Foreskin melanocyte (primary cell): ENCODE measurements at places on chromosomes 13 and 19.
A peak's percentile ranks its signal among the peaks of the same experiment; 100 is the strongest.

GRCh38 chr19:46621191-46622117 is 3.4 kb downstream of the PTGIR start:
- no peak for DNase-seq

DNA sequence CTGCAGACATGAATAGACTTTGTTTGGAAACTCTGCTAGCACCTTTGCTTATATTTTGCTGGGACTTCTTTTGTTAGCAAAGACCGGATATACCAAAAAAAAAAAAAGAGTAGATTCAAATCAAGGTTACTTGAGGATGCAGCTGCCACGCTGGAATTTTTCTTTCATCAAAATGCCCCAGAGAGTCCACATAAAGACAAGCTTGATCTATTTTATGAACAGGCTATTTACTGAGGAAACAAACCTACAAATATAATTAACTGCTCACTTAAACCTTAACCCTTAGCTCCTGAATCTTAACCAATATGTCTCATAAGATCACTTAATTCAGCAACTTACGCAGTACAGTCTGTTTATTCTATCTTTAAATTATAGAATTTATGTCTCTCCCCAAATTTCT is 27.1 kb upstream of the DOCK9 start:
- DNase-seq: no peak

DNA sequence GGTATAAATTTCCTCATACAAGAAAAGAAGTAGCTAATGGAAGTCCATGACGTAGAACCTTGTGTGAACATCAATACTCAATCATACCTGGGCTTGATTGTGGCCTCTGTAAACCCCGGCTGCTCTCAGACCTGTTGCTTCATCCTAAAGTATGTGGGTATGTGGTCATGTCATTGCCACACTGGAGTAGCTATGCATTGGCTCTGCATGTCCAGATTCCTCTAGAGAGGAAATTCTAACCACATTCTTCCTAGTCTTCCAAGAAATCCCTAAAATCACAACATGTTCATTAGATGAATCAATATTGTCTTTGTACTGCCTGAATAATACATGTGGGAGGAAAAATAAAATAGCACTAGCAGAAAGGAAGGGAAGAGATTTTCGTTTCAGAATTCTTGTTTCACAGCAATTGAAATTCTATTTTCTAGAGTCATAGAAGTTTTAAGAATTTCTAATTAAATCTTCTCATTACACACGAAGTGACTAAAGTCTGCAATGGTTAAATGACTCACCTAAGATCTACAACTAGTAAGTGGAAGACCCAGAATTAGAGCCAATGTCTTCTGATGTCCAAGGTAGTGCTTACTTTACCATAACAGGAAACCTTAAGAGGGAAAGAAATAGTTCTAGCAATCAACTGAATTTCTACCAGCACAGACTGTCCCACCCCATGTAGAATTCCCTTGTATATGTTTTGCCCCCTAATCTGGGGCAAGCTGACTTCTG is 28.0 kb downstream of the RXFP2 start:
- DNase-seq: peak; percentile 16

- DNase-seq: no peak
Observed at GRCh38 chr13:66391322-66391721, 838.8 kb downstream of the PCDH9 start.

GRCh38 chr19:11339254-11340098 is at the start of gene RAB3D:
Gene RAB3D (minus strand): TSS chr19:11339657. CDS start chr19:11337399, 2,258 bp downstream.
- peak; percentile 76 for DNase-seq

- no peak for DNase-seq
Observed at GRCh38 chr13:112974671-112975070, 5.7 kb downstream of the MCF2L start.

- peak; percentile 17 for DNase-seq
Observed at GRCh38 chr19:48543121-48543710, 8.8 kb upstream of the SULT2B1 start.

GRCh38 chr19:13633109-13633508 is 126.8 kb upstream of the CACNA1A start:
- peak; percentile 78 for DNase-seq

- DNase-seq: no peak
Observed at GRCh38 chr13:26651234-26651633, 93.8 kb downstream of the WASF3 start.

GRCh38 chr13:110546926-110547325 is 14.6 kb downstream of the RAB20 start:
- no peak for DNase-seq

GRCh38 chr19:31354799-31355664 is 5.8 kb upstream of the TSHZ3 start:
- no peak for DNase-seq

DNA sequence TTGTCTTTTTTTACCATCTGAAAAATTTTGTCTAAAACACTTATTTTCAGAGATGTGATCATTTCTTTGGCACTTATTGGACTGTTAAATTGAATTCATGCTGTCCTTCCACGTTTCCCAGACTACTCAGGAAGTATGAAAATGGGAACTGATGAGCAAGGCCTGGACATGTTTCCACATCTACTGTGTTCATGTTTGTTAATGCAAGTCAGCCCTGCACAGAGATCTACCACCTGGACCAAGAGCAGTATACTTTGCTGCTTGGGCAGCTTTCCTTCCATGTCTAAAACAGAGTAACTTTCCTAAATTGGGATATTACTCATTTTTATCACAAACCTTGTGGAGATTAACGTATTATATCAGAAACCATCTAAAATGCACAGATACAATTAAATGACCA is 687.4 kb downstream of the DIAPH3 start:
- no peak for DNase-seq

DNA sequence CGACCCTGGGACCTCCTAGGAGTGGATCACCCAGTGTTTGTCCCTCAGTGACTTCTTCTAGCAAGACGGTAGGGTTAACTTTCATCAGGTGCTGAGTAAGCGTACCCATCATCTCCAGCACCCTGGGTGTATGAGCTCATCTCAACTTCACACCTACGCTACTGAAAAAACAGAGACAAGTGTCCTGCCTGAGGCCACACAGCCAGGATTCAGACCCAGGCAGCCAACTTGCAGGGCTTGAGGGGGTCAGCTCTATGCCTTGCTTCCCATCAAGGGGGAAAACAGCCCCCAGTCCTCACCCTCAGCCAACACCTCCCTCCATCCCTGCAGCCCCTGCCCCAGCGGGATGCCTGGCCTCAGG is 4.6 kb downstream of the TLE2 start:
- no peak for DNase-seq

GRCh38 chr19:10915130-10916091 is 13.0 kb downstream of the YIPF2 start:
- peak; percentile 47 for DNase-seq
